Ammon's horn (tissue), 1 donor: ENCODE measurements at places on chromosomes 5 and 9.

DNA sequence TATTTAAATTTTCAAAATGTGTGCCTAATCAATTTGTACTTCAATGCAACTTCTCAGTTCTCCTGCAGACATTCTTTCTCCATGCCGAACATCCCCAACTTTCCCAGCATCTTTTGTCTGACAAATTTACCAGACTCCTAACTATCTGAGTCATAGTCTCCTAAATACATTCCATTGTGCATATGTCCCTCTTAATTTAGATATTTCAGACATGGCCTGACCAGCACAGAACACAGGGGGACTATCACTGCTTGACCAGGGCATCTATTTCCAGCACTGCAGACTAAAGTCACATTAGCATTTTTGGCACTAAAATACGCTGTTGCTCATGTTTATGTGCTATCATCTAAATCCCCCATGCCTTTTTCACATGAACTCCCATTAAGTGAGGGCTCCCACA, 71.9 kb downstream of the ITGA1 start:
- DNase-seq: no peak

DNA sequence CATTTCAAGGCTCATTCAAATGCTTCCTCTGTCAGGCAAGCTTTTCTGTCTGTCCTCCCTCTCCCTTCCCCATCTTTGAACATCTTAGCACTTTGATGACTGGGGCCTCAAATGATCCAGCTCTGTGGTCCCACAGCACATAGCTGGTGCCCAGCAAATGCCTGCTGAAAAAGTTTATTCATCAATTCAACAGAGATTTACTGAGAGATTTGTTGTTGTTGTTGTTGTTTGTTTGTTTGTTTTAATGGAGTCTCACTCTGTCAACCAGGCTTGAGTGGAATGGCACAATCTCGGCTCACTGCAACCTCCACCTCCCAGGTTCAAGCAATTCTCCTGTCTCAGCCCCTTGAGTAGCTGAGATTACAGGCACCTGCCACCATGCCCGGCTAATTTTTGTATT, 6.0 kb upstream of the EXOSC2 start:
- no peak for DNase-seq

GRCh38 chr5:176765687-176766086, 44.7 kb upstream of the UNC5A start:
- no peak for DNase-seq

- no peak for DNase-seq
These were observed 380.5 kb downstream of the SLCO4C1 start for GRCh38 chr5:101915554-101915953.

- DNase-seq: no peak
These were observed 44.0 kb upstream of the PLPP1 start for GRCh38 chr5:55578771-55579170.

- DNase-seq: no peak
These were observed 16.1 kb downstream of the ZCCHC9 start for GRCh38 chr5:81317536-81317935.

DNA sequence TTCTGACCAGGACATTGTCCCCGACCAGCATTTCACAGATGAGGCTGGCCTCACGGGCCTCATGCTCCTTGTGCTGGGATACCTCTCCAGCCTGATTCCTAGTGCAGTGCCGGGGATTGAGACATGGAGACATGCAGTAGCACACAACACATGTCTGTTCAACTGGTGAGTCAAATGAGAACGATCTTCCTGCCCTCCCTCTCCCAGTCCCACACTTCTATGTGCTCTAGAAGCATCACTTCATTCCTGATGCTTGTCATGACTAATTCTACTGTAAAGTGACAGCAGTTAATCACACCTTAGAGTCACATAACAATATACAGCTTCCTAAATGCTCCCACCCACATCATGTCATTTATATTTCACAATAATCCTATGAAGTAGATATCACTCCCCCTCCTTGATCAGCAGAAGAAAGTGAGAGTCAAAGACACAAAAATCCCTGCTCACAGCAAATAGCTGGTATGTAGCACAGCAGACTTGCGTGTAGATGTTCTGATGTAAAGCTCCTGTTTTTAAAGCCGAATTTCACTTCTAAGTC, 101.8 kb downstream of the CCDC192 start:
- DNase-seq: no peak

- DNase-seq: peak; percentile 25
These were observed 970 bp upstream of the ARRDC1 start for GRCh38 chr9:137604345-137605086.

DNA sequence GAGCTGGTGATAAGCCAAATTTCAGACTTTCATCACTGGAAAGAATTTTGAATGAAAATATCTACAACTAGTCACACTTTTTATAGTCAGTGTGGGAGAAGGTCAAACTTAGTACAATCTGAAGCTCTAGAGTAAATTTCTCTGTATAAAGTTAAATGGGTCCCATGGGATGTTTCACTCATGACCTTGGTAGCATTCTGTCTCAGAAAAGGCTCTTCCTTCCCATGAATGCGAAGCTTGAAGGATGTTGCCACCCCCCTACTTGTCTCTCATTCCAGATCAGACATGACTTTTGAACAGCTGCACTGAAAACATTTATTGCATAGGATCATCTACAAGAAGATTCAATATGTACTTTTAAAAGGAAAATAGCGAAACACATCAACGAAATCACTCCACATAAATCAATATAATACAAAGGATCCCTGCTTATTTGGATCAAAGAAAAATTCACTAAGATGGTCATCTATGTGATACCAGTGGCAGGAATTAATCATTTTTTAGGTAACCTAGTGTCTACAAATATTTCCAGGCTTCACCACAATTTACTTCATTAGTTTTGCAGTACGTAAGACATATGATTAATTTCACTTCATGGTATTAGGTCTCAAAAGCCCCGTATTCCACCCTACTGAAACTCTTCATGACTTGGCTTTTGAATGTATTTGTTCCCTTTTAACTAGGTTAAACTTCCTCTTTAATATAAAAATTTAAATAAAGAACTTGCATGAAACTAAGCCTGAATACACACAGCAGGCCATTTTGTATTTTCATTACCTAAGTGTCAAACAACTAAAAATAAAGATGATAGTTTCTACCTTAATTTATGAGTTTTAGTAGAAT, 4.4 kb downstream of the ST8SIA4 start:
- DNase-seq: no peak

GRCh38 chr5:177066224-177066623, 20.5 kb upstream of the FGFR4 start:
- DNase-seq: no peak

GRCh38 chr5:14115323-14115895, 27.7 kb upstream of the TRIO start:
- no peak for DNase-seq

GRCh38 chr5:73370640-73371583, 77.7 kb downstream of the FOXD1 start:
- DNase-seq: no peak

DNA sequence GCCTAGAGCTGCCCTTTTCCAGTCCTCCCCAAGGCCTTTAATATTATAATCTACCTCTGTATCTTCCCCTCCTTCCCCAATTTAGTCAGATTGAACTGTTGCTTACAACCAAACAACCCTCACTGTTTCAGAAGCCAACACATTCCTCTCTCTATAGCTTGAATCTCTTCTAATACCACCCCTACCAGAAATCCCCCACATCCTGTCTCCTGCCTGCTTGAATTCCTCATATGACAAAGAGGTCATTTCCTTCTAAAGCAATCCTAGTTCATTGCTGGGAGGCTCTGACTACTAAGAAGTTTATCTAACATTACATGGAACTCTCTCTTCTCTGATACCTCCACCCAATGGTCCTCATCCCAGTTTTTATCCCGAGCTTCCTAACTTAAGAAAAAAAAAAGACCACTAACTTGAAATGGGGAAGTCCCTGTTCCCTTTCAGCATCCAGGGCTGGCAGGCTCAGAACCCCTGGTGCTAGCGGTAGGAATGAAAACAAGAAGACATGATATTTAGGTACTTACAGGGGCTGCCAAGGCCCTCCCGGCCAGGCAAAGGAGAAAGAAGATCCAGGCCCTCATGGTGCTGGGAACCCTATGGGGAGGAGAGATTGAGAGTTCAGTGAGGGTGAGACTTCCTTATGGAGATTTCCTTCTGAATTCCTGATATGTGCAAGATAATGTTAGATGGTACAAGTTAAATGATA, 11.0 kb downstream of the SPARC start:
- DNase-seq: no peak

GRCh38 chr9:132813115-132813771, 64.8 kb downstream of the AK8 start:
- no peak for DNase-seq

DNA sequence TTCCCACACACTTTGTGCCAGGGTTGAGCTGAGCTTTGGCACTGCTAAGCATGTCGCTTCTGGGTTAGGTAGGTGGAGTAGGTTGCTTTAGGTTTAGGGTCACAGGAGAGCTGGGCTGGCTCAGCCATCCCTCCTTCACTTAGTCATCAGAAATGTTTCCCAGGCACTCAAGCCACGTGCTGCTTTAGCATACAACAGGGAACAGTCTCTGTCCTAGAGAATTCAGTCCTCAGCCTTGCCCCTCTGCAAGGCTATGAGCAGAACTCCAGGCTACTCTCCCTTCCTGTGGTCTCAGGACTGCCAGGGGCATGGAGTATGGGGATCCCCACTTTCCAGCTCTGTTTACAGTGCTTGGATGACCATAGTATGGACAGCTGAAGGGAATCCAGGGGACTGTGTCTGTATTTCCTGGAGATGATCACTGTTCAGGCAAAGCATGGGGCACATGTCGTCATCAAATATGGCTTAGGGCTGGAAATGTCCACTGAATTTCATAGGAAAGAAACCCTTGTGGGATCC, 7.5 kb upstream of the ANKRD33B start:
- no peak for DNase-seq

GRCh38 chr9:12538842-12539579, 154.2 kb upstream of the TYRP1 start:
- DNase-seq: no peak

DNA sequence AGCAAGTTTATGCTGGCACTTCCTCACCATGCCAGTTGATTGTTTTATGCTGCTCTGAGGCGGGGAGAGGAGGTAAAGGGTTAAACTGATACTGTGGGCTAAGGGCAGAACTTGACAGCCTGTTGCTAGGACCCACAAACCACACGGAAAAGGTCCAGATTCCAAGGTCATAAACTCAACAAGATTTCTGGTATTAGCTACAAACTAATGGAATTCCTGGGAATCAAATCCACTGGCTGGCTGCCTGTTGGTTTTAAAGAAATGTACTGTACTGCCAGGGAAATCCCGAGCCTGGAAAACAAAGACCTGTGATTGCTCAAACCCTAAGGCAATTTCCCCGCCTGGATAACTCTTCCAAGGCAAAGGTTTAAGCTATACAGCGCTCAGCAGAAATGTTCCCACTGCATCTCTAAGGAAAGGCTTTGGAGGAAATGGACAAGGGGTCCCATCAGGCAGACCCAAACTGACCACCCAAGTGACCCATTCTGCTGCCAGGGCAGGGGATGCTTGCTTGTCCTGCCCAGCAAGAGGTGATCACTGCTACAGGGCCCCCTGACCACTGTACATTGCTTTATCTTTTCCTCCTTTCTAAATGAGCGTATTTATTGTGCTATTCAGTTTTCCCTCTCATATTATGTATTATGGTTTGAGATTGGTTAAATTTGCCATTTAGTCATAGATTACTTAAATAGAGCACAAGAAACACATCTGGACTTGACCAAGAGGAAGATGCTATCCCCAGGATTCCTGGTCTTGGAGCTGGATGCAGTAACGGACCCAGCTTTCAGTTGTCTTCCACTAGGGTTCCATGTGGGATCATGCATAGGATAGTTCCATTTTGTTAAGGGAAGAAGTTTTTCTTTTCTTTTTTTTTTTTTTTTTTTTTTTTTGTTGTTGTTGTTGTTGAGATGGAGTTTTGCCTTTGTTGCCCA, 124.3 kb downstream of the SUSD1 start:
- no peak for DNase-seq

DNA sequence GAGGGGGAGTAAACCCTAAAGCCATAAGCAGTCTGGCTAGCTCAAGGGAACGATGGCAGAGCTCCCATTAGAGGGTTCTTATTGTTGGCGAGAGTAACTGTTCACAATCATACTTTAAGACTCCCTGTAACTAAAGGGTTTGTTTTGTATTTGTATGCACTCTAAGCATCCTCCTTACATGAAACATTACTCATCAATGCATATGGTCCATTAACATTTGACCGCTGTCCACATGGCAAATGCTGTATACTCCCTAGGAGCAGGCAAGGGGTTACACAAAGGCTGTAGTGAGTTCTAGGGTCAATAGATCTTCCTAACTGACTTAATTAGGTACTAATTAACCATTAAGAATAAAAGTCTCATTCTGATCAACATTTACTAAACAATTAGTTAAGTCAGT, 95.3 kb upstream of the MRPS30 start:
- DNase-seq: no peak

DNA sequence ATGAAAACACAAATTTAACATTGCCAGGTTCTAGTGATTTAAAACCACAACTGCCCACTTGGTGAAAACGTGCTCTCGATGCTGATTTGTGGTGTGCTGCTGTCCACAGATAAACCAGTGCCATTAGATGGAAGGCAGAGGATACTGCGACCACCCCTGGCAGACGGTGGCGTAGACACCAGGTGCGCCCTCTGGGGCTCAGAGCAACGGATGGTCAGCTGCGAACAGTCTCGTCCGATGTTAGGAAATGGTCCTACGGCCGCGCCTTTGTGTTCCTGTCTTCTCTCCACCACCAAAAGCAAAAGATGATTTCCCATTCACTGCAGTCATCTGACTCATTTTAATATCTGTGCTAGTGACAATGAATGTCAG, 43.2 kb downstream of the UBE2QL1 start:
- DNase-seq: no peak

GRCh38 chr9:96333958-96334357, 32.0 kb upstream of the HSD17B3 start:
- DNase-seq: no peak

- DNase-seq: no peak
These were observed 2.6 kb upstream of the ALAD start for GRCh38 chr9:113403646-113404045.

DNA sequence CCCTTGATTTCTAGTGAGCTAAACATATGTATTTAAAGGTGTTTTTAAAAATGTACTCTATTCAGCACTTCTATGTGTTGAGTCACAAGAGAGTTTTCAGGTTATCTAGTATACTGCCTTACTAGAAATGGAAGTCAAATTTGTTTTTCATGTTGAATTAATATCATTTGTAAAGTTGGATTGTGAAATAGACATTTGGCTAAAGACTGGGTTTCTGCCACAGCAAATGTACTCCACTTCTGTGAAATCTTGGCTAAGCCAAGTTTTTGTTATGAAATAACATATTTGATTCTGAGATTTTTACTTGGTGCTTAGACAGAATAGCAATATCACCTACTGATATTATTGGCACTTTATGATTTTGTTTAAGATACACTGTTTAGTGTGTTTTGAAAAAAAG, 106.0 kb downstream of the CWC27 start:
- DNase-seq: no peak

DNA sequence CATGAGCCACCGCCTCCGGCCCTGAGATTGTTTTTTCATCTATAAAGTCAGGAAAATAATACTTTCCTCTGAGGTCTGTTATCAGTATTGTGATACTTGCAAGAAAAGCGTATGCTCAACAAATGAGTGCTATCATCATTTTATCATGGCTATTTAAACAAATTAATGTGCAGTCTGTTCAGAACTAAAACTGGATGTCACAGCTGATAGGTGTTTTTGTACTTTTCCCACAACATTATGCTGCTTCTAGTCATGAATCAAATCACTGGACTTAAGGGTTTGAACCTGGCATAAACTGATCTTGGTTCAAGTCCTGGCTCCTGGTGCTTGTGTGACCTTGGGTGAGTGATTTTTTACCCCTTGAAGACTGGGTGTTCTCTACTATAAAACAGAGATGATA, 21.4 kb upstream of the PHF19 start:
- no peak for DNase-seq
